AG04450 (cell line): ENCODE measurements at places on chromosomes 12 and 14. TPM values are rescaled to one million over a fixed set of nuclear protein-coding genes. Genes with fewer than 3 reads are reported as not detected.

LPAR5 gene
- not detected in 2 replicates for polyA plus RNA-seq

MDGA2 gene
- not detected in 2 replicates for polyA plus RNA-seq

CCDC38 gene
- polyA plus RNA-seq = not detected in 2 replicates

C12orf60 gene
- polyA plus RNA-seq = 0.57 and 1.0 TPM in 2 replicates

CCDC177 gene
- polyA plus RNA-seq = not detected in 2 replicates

FIGNL2 gene
- polyA plus RNA-seq = 0.22 and 0.26 TPM in 2 replicates

GYS2 gene
- not detected in 2 replicates for polyA plus RNA-seq

ZFHX2 gene
- 0.09 and 0.14 TPM in 2 replicates for polyA plus RNA-seq

NEUROD4 gene
- polyA plus RNA-seq = not detected in 2 replicates

CEP83 gene
- 7.8 and 10.0 TPM in 2 replicates for polyA plus RNA-seq

FOXN4 gene
- not detected in 2 replicates for polyA plus RNA-seq

NYNRIN gene
- 10.4 and 10.5 TPM in 2 replicates for polyA plus RNA-seq

CCND2 gene
- polyA plus RNA-seq = 3.6 and 4.2 TPM in 2 replicates

MAP3K9 gene
- 0.22 and 0.24 TPM in 2 replicates for polyA plus RNA-seq

SETD3 gene
- 23.7 and 25.0 TPM in 2 replicates for polyA plus RNA-seq

BRI3BP gene
- polyA plus RNA-seq = 2.6 and 2.9 TPM in 2 replicates

CLEC4D gene
- not detected in 2 replicates for polyA plus RNA-seq

CACNA1C gene
- 5.9 and 6.3 TPM in 2 replicates for polyA plus RNA-seq

CPM gene
- polyA plus RNA-seq = 5.4 and 5.9 TPM in 2 replicates

ACRBP gene
- 0.41 and 0.64 TPM in 2 replicates for polyA plus RNA-seq

MUCL1 gene
- not detected in 2 replicates for polyA plus RNA-seq

IL31 gene
- polyA plus RNA-seq = not detected in 2 replicates

KRT71 gene
- not detected in 2 replicates for polyA plus RNA-seq
